ENCODE measurements at places on chromosomes 1 and 21.

DNA sequence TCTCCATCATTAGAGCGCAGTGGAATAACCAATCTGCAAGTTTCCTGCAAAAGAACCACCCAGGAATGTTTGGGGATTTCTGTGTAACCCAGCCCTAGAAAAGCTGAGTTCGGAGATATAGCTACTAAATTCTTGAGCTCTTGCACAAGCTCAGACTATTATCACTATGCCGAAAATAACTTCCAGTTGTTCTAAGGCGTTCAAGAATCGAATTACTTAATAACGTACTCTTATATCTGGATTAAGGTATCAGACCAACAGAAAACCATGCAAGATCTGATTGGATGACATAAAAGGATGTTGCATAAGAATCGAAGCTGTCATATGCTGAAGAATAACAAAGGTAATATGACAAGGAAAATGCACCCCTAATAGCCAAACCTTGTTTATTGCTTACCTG lies 7.5 kb upstream of the LAMC2 start:
- no peak for DNase-seq

DNA sequence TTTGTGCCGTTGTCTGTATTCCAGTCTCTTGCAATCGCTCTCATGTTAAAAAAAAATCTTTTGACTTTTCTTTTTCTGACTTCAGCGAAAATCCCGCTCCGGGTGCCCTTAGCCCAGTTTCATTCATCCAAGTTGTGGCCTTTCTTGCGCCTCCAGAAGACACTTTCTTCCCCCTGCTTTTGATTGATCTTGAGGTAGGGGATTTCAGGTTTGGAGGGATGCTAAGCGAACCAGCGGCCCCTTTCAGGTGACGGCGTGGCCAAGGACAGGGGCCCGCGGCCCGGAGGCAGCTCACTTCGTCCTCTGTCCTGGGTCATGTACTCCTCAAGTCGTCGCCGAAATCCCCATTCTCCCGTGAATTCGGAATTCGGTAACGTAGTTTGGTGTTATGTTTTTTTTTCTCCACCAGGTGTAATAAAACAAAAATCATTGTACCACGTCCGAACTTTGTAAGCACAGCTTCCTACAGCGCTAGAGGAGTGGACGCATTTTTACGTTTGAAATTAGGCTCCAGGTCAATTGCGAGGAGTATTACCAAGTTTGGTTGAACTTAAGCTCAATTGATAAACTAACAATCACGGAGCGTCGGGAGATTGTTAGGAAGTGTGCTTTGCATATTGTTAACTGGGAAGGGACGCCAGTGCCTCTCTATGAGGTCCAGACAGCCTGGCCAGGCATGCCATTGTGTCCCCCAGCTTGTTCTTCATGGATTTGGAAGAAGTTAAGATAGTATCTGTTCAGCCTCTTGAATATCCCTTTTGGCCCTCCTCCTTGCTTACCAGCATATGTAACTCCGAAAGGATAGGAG lies 1.1 kb downstream of the MRPS6 start:
- DNase-seq = no peak

DNA sequence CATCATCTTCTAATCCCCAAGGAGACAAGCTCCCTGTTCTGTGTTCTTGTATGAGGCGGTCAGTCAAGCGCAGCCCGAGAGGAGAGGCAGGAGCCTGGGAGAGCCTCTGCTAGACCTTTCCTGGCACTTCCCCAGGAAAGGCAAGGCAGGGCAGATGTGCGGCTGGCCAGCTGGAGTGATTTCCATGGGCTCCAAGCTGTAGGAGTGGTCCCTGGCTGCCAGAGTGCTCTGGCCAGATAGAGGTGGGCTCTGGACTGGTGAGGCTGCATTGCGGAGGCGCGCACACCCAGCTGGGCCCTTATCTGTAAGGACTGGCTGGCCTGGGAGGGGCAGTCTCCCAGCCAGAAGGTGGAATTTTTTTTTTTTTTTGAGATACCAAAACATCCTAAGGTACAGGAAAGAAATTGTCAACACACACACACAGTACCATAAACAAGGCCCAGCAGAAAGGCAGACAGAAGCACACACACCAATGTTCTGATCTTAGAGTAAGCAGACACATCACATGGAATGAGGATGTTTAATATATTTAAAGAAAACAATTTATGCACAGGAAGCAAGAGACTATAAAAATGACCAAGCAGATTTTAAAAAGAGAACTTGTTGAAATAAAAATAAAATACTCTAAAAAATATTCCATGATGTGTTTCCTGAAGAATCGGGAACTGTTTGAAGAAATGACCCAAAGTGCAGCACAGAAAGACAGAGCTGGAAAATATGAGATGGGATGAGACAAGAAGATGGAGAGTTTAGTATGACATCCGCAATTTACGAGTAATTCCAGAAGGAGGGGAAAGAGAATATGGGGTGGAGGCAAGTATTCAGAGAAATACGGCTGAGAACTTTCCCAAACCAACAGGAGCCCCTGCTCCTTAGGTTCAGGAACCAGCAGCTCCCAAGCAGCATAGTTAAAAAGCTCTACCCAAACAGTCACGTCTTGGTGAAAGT lies 13.4 kb downstream of the IBA57 start:
- no peak for DNase-seq

GRCh38 chr1:210447456-210448057 lies 118.9 kb downstream of the HHAT start:
- no peak for DNase-seq

- DNase-seq = no peak
Measured at GRCh38 chr1:18217398-18218043, 109.9 kb downstream of the IGSF21 start.

DNA sequence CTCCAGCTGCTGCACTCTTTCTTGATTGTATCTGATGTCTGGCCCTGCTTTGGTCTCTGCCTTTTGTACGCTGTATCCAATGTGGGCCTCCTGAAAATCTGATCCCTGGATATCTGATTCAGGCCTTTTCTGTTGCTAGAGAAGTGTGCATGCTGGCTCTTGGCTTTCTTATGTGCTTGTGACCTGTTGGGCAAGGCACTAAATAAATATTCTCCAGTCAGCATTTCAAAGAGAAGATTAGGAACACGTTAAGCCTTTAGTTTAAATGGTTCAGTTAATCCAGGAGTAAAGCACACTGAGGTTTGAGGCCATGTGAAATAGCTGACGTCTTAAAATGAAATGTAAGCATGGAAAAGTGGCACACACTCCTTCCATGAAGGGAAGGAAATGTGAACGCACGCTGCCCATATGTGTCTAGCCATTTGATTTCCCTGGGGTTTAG lies 9.3 kb upstream of the F3 start:
- DNase-seq = no peak

DNA sequence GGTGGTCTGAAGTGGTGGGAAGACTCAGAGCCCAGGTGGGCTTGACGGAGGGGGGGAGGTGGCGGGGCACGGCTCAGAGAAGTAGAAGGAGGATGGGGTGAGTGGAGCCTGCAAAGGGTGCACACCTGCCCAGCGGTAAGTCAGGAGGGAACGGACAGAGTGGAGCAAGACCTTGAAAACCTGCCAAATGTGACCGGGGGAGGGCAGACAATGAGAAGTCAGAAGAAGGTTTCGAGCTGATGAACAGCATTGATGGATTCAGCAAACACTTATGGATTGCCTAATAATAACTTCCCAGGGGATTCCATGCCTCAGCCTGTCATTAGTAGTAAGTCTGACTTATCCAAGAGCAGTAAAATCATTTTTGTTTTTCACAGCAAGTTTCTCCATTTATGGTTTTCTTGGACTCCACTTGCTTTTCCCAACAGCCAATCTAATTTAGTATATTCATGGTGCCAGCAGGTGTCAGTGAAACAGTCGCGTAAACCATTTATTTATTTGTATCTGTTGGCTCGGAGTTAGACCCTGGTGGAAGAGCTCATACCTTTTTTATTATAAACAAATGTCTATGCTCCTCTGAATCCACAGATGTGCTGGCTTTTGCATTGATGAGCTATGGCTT lies 279.1 kb downstream of the PCP4 start:
- no peak for DNase-seq

- no peak for DNase-seq
Measured at GRCh38 chr1:155929057-155929456, 5.2 kb downstream of the KHDC4 start.

DNA sequence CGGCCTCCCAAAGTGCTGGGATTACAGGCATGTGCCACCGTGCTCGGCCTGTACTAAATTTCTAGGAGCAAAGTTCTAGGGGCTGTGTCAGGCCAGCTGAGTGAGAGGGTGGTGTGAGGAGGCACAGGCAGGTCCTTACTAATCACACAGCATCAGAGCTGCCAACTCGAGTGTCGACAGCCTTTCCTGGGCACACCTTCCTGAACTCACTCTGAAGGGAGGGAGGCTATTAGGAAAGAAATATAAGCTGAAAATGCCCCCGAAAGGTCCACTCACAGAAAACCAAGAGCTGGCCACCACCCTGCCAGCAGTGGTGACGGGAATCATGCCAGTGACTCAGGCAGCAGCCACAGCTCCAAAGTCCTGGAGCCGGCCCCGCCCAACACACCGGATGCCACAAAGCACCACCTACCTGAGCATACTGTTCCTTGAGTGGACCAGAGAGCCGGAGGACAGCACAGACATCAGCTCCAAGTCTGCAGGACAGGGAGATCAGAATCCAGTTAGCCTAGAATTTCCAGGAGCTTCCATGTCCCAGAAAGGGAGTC lies 4.5 kb downstream of the PMVK start:
- DNase-seq = no peak

DNA sequence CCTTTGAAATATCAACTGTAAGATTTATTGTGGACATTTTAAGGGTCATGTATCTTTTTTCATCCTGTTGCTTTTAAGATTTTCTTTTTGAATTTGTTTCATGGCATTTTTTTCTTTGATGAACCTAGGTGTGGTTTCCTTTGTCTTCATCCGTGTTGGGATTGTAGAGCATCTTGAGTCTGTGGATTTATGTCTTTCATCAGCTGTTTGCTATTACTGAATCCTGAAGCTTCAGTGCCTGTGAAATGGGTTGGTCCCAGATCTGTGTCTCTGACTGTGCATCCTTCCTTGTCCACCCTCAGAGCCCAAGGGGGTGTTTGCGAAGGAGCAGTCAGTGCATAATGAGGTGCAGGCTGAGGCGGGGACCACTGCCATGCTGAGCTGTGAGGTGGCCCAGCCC lies 37.3 kb downstream of the OBSCN start:
- no peak for DNase-seq

- DNase-seq = no peak
Measured at GRCh38 chr1:37360011-37360410, 114.4 kb upstream of the ZC3H12A start.

DNA sequence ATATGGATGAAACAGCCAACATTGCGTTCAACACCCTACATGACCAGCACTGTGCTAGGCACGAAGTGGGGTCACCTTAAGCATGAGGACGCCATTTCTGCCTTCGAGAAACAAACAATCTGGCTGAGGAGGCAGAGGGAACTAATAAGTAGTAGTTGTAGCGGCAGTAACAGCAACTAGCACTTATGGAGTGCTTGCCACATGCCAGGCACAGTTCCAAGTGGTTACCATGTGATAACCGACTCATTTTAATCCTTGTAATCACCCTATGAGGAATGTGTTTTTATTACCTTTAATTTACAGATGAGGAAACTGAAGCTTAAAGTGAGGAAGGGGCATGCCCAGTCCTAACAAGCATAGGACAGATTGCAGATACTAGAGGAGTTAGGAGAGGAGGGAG lies 33.7 kb downstream of the KCND3 start:
- no peak for DNase-seq

- no peak for DNase-seq
Measured at GRCh38 chr1:69073176-69073575, 494.5 kb upstream of the LRRC7 start.

DNA sequence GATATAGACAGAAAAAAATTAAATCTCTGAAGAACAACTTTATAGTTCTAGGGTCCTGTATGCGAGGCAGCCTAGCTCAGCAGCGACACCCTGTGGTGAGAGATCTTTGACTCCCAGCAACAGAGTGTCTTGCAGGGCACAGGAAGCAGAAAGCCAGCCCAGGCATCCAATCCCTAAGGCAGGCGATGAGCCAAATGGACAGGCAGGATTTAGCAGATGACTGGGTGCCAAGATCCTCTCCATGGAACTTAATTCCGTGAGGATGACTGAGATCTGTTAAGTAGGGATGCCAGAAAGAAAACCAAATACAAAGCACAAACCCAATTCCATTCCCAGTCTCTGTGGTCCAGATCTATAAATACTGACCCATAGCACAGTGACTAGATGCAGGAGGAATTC lies 38.8 kb downstream of the HLCS start:
- DNase-seq = peak; percentile 41

Data from activated effector memory CD4-positive, alpha-beta T cell treated with Interleukin-2 at 50 U/mL for 16 hours (primary cell).